Caudate nucleus (tissue), 63 donors: ENCODE measurements at places on chromosomes 7 and 10.

- no peak for DNase-seq
Observed at GRCh38 chr7:15057272-15057671, 154.7 kb upstream of the DGKB start.

DNA sequence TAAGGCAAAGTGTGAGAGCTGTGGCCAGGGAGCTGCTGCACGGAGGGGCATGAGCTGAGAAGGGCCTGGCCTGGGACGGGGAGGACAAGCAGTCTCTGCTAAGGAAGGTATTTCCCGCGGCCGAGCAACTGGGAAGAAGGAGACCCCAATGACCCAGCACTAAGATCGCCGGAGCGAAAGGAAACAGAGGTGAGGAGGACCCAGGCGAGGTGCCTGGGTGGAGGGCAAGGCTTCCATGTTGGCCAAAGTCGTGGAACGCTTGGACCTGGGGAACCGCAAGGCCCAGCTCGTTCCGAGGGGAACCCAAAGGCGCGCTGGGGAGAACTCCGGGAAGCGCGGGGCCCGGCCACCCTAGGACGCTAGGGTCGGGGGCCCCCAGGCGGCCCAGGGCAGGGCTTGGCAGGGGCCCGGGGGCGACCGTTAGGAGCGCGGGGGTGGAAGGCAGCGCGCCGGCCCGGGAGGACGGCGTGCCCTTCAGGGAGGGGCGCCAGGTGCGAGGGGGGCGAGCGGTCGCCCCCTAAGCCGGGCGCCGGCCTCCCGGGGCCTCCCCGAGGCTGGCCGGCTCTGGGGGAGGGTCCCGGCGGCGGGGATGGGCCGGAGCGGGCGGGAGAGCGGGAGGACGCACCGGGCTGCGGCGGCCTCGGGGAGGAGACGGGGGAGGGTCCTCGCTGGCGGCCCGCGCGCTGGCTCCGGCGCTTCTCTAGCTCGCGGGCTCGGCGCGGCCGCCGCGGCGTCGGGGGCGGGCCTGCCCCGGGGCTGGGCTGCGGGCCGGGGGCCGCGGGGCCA, 545 bp downstream of the GIGYF1 start:
- DNase-seq = no peak

DNA sequence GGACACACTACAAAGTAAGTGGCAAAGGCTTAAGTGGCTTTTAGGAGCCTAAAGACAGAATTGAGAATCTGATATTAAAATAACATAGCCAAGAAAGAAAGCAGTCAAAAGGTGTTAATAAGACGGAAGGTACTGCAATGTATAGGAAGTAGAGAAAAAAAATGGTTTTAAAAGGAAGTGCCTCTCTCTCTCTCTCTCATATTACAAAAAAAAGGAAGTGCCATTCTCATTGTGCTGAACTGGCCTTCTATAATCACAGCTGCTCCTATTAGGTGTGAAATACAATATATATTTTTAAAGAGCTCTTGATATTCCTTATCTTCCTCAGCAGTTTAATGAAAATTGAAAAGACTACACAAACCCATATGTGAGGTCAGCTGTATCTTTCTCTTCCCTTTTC, 199.4 kb upstream of the NPVF start:
- no peak for DNase-seq

GRCh38 chr10:63910806-63911205, 389.6 kb downstream of the REEP3 start:
- DNase-seq = no peak

DNA sequence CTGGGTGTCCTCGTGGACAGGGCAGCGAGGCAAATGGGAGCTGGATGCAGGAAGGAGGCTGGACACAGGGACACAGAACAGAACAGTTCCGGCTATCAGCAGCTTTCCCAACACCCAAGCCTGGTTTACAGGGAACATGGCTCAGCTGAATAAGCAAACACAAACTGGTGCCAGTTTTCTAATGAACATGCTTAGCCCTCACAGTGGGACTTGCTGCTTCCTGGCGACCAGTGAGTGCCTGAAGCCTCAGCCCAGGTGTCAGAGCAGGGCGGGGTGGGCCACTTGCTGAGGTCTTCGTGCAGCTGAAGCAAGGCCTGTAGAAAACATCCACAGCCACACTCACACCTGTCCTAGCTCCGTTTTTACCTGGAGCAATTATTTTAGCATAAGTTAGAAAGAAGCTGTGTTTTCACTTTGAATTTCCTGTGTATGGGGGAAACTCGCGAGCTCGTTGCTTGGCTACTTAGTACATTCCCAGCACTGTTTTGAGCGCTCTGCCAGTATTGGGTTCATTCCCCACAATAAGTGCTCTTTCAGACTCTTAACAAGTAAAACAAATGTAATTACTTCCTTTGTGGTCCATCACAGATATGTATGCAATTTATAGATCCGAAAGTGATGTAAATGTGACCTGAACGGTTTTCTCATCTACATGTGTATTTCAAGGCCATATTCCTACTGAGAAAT, 261.2 kb upstream of the SHH start:
- no peak for DNase-seq

DNA sequence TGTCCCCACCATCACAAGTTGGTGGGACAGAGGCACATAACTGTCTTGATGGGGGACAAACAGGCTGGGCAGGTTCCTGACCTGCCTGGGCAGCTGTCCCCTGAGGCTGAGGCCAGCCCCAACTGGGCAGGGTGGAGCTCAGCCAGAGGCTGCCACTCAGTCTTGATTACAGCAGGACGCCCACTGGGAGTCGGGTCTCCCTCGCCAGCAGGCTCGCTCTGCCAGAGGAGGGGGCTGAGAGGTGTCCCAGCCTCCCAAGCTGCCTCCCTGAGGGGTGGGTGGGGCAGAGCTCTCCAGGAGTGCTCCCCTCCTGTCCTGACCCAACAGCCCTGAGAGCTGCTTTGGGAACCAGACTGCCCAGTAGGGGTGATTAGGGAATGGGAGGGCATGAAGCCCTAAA, 1.8 kb upstream of the CAMK2G start:
- no peak for DNase-seq

DNA sequence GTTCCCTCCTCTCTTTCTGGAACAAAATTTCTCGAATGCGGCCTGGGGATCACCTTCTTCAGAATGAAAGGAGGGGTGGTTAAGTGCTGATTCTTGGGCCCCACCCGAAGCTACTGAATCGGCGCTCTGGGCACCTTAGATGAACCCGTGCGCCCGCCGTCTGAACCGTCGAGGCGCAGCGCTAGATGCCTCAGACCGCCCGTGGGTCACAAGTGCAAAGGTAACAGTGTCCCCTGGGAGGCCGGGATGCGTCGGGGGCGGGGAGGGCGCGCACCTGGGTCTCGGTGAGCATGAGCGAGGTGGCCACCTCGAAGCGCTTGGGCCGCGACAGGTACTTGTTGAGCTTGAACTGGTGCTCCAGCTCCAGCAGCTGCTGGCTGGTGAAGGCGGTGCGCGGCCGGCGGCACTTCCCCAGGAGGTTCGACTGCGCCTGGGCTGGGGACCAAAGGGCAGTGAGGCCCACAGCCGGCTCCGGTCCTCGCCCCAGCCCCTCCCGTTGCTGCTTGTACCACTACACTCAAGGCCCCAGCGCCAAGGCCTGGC, 4.2 kb downstream of the MNX1 start:
- no peak for DNase-seq

- DNase-seq = no peak
Observed at GRCh38 chr10:3876350-3876962, 91.4 kb upstream of the KLF6 start.

DNA sequence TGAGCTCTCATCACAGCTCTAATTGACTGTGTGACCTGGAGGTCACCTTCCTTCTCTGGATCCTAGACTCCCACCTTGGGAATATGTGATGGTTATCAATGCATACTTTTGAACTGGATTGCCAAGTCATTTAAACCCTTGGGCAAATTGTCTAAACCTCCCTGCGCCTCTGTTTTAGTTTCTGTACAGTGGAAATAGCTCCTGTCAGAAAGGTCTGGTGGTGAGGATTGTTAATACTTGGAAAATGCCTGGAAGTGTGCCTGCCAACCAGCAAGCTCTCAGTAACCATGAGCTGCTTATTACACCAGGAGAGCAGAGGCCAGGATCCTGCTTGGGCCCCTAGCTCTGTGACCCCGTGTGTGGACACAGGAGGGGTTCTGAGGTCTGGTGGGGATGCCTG, 108.7 kb upstream of the PPIF start:
- DNase-seq = no peak

DNA sequence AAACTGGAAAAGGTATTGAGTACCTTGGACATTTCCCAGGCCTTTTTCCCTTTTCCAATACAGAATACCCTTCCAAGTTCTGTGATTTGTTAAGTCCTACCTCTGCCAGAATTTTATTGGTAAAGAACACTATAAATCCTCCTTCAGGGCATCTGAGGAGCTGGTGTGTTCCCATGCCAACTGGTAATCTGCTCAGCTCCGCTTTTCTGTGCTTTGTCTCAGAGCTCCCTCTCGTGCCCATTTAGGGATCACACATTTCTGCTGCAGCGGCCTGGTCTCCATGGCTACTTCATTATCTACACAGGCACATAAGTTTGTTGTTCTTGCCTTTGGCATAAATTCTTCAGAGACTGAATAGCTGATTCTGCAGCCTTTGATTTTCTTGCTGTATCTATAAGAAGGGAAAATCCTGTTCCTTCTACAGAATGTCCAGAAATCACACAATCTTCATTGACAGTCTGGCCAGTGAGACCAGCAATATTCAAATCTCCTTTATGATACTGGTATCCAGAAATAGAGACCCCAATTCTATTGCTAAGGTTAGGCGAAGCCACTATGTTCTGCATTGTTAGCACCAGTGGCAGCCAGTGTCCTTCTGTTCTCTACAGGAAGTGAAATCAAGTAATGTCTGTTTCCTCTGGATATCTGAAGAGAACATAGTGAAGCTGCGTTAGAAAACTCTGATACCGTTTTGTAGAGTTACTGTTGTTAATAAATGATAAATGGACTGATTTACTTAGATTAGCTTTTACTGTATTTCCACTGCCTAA, 51.9 kb downstream of the DENND11 start:
- peak; percentile 35 for DNase-seq

DNA sequence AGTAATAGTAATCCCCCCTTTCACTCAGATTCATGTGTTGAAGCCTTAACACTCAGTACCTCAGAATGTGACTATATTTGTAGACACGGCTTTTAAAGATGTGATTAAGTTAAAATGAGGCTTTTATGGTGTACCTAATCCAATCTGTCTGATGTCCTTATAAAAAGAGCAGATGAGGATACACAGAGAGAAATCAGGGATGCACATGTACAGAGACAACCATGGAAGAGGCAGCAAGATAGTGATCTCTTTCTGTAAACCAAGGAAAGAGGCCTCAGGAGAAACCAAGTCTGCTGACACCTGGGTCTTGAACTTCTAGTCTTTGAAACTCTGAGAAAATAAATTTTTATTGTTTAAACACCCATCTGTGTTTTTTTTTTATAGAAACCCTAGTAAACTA, 44.0 kb upstream of the ZNF365 start:
- no peak for DNase-seq

DNA sequence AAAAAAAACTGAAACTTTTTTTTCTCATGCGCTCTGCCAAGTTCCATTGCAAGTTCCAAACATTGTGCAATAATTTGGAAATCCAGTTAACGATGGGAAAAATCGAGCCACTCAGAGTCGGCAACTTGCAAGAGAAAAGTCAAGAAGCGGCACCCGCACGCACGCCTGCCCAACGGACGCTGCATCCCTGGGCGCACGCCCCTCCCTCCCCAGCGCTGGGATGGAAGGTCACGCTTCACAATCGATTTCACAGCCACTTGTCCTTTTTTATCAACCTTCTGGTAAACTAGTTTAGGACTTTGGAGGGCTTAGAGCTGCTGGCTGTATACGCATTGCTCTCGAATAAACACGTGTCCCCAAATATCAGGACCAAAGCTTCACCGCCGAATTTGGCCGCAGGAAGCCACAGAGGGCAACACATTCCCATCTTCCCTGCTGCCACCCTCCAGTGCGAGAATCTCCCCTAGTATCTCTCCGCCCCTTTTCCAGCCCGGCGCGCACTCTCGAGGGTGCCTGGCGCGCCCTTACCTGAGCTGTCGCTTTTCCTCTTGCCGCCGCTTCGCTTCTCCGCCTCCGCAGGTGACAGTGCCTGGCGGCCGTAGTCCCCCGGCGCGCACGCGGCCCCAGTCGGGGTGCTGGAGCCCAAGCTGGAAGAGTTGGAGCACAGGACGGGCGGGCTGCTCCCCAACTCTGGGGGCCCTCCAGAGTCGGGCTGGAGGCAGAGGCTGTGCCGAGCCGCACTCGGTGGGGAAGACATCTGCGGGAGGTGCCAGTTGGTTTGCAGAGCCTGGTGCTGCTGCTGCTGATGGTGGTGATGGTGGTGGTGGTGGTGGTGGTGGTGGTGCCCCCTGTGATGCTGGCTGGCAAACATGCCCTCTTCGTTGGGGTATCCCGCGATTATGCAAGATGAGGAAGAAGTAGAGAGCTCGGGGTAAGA, 857 bp downstream of the MEOX2 start:
- DNase-seq = no peak

DNA sequence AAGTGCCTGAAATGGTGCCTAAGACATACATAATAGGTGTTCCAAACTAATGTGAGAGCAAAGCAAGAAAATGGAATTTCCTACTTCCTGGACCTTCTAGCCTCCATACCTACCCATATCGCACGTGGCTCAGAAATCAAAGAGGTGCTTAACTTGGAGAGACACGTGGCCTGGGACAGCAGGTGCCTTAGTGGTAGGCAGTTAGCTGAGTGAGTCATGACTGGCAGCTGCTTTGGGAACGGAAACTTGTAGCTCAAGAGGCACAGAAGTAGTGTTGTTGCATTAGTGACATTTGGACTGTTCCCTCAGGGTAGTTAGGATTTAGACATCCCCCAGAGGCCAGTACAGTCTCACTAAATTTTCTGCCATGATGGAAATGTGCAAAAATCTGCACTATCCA, 12.0 kb upstream of the BMPER start:
- DNase-seq = no peak

- DNase-seq = no peak
Observed at GRCh38 chr10:63769367-63769766, 248.2 kb downstream of the REEP3 start.

- no peak for DNase-seq
Observed at GRCh38 chr10:123034332-123034731, 25.5 kb downstream of the ACADSB start.

- DNase-seq = no peak
Observed at GRCh38 chr7:144584726-144585125, 181.2 kb upstream of the NOBOX start.

- DNase-seq = no peak
Observed at GRCh38 chr10:31124852-31125251, 93.2 kb upstream of the ZNF438 start.

- DNase-seq = no peak
Observed at GRCh38 chr10:43854007-43854406, 205.3 kb upstream of the ZNF32 start.
